ENCODE measurements at places on chromosomes 5 and 9.

- DNase-seq: no peak
Measured at GRCh38 chr9:31839273-31839672, 545.2 kb upstream of the ACO1 start.

GRCh38 chr5:3534997-3535396 is 60.6 kb upstream of the IRX1 start:
- DNase-seq: no peak

DNA sequence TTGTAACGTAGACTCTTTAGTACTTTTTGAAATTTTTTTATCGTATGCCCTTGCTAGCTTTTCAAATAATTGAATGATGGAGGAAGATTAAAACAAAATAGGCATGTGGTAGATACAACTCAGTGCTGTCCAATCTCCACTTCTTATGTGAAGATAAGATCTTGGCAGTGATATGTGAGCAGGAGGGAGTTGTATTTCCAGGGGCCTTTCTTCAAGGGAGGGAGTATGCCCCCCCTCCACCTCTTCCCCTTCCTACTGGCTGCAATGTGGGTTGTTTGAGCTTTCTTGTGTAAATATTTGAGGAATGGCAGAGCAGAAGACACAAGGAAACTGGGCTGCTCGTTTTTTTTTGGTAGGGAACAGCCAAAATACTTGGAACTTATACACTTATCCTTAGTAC is 374.9 kb downstream of the PSAT1 start:
- no peak for DNase-seq

DNA sequence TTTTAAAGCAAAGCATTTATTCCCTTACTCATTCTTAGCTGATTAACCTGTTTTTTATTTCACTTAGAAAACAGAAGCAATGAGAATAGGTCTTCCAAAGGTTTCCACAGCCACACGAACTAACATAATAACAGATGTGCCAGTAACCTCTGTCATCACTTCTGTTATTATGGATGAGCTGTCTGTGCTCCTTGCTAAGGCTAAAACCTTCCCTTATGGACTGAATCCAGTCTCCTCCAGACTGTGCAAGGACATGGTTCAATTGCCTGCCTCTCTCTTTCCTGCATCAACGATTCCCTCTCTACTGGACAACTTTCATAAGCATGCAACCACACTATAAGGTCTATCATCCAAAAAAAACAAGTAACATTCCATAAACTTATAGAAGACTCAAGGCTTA is 1446.2 kb downstream of the MAT2B start:
- DNase-seq: no peak

GRCh38 chr9:6764950-6765349 is 7.2 kb downstream of the KDM4C start:
- DNase-seq: no peak

GRCh38 chr9:98790134-98790841 is 6.1 kb downstream of the ANKS6 start:
- no peak for DNase-seq
